ENCODE measurements at places on chromosomes 7 and 10.

- DNase-seq = no peak
Observed at GRCh38 chr7:95828824-95829790, 56.8 kb downstream of the DYNC1I1 start.

- peak; percentile 98 for DNase-seq
Observed at GRCh38 chr7:22854158-22855048, 31.8 kb upstream of the TOMM7 start.

GRCh38 chr10:60384011-60384410, 5.7 kb downstream of the ANK3 start:
- DNase-seq = no peak

DNA sequence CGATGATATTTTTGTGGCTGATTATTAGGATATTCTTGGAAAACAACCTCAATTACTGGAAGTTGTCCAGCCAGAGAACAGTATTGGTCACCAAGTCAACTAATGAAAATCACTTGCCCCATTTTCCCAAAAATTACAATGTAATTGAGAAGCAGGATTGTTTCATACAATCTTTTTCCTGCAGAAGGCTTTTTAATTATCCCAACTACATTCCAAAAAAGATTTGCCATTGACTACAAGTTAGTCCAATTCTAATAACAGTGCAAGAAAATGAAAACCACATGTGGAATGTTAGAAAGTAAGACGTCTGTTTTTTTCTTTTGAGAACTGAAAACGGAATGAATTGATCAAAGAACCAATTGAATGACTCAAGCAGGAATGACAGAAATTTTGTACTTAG, 1195.8 kb downstream of the SORCS1 start:
- DNase-seq = no peak

Measured in sigmoid colon (tissue), 7 donors.